ENCODE measurements at places on chromosomes 5 and 9. TPM values are rescaled to one million over a fixed set of nuclear protein-coding genes. Genes with fewer than 3 reads are reported as not detected.

The PCDHA1 gene
- total RNA-seq, result not detected

The GABRP gene
- not detected for total RNA-seq

The EGFLAM gene
- not detected for total RNA-seq

The F2RL1 gene
- total RNA-seq, result 4.2 TPM

The MARCOL gene
- not detected for total RNA-seq

The CDH12 gene
- not detected for total RNA-seq

The TAF11L9 gene
- total RNA-seq, result not detected

The PCDHGA3 gene
- not detected for total RNA-seq

The SLC46A2 gene
- total RNA-seq, result not detected

The SLC27A6 gene
- total RNA-seq, result not detected
